ENCODE measurements at places on chromosomes 5 and 9. TPM values are rescaled to one million over a fixed set of nuclear protein-coding genes. Genes with fewer than 3 reads are reported as not detected.

The BARHL1 gene
- not detected for polyA plus RNA-seq

The PCDHGB1 gene
- polyA plus RNA-seq = 1.8 TPM

The LCN1 gene
- not detected for polyA plus RNA-seq

The LCN15 gene
- 0.07 TPM for polyA plus RNA-seq

The HTR1A gene
- polyA plus RNA-seq = not detected

The MARCOL gene
- not detected for polyA plus RNA-seq

The PDE8B gene
- polyA plus RNA-seq = 8.0 TPM

The ACOT12 gene
- 0.99 TPM for polyA plus RNA-seq

The AFAP1L1 gene
- 17.5 TPM for polyA plus RNA-seq

The PRRX2 gene
- polyA plus RNA-seq = 1.5 TPM

The LECT2 gene
- polyA plus RNA-seq = 3.6 TPM

The SPARC gene
- polyA plus RNA-seq = 2,082 TPM

The NR4A3 gene
- 0.35 TPM for polyA plus RNA-seq

The CFAP157 gene
- 6.9 TPM for polyA plus RNA-seq

The PAEP gene
- not detected for polyA plus RNA-seq

The PCDHA9 gene
- not detected for polyA plus RNA-seq

The SPINK6 gene
- polyA plus RNA-seq = not detected

The SAXO1 gene
- 0.25 TPM for polyA plus RNA-seq

The GPR21 gene
- polyA plus RNA-seq = not detected

The REEP2 gene
- 11.6 TPM for polyA plus RNA-seq

The TOR2A gene
- 13.8 TPM for polyA plus RNA-seq

The SLC23A1 gene
- 20.7 TPM for polyA plus RNA-seq

The ARHGEF28 gene
- polyA plus RNA-seq = 42.0 TPM

The YIPF5 gene
- 74.5 TPM for polyA plus RNA-seq

The PCDHGA2 gene
- polyA plus RNA-seq = 7.8 TPM

The NTRK2 gene
- 105 TPM for polyA plus RNA-seq

The MCC gene
- polyA plus RNA-seq = 31.3 TPM

The STKLD1 gene
- polyA plus RNA-seq = 3.1 TPM

The FOXD4 gene
- polyA plus RNA-seq = 0.60 TPM

The ANP32B gene
- polyA plus RNA-seq = 221 TPM

The SLC36A2 gene
- polyA plus RNA-seq = 4.7 TPM

The PPP1R26 gene
- 23.9 TPM for polyA plus RNA-seq

The POLR1E gene
- polyA plus RNA-seq = 23.0 TPM

The CAMLG gene
- polyA plus RNA-seq = 71.5 TPM

Measured in left renal cortex interstitium (tissue), 4 donors.